ENCODE measurements at places on chromosomes 4 and X.
A peak's percentile ranks its signal among the peaks of the same experiment; 100 is the strongest.

DNA sequence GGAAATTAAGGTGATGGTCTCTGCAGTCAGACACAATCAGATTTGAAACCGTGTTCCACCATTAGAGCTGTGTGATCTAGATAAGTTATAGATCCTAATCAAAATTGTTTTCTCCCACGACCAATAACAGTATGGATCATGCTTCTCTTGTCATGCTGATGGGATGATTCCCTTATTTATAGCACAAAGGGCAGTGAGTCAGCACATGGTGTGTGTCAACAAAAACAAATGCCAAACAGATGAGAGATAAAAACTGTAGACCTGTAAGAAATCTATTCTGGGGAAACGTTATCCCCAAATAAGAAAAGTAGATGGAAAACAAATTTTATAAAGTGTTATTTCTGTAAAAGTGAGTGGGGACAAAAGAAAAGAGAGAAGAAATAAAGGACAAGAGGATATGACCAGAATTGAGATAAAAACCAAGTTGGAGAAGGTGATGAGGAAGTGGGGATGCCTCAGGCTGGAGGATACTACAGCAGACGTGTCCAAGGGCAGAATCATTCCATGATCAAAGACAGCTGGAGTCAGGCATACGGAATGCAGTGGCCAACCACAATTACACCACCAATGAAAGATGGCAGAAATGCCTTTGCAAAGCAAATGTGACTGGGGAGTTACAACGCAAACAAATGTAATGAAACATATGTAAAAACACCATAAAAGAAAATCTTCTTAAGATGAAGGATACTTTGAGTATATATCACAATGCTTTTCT lies 377.8 kb upstream of the PRKX start:
- no peak for DNase-seq

DNA sequence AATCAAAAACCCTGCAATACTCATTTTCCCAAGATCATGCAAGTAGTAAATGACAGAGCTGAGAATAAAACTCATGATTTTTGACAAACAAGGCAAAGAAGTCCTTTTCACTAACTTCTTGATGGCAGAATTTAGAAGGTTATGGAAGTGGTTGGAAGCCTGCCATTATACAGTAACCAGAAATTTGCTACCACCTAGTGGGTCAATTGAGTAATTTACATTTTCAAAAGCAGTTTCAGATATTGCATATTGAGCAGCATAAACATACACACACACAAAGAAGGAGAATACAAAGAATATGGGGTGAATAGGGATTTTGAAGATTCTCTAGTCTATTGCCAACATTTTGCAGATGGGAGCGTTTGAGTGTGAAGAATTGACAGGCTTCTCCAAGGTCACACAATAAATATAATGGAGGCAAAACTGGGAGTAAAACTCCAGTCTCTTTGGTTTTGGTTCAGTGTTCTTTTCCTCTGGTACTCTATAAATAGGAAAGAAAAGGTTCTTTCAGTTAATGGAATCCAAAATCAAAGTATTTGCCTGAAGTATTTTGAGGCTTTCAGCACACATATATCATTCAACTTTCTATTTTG lies 70.2 kb downstream of the GC start:
- DNase-seq, result peak; percentile 13

DNA sequence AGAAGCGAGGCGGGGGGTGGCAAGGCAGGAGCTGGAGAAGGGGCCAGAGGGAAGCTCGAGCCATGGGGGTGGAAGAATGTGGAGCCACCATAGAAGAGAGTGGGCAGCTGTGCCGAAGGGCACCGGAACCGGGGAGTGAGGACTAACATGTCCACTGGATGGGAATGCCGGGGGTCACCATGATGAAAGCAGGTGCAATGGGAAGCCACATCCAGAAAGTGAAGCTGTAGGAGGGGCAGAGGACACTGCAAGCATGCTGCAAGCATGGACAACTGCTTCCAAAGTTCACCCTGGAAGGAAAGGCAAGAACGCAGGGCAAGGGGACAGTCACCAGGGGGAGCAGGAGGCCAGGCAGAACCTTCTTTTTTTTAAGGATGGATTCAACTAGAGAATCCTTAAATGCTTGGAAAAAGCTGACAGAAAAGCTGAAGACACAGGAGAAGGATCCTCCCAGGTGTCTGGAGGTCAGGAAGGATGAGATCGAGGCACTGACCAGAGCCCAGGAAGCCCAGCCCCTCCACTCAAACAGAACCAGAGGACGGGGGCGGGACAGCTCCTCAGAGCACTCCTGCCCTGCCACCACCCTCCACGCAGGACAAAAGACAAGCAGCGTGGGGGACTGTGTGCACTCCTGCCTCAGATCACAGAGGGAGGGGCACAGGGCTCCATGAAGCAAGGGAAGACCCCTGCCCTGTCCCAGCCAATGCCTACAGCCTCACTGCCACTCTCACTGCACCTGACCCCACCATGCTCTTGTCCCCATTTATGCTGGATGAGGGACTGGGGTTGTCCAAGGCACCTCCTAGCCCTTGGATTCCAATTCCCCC lies 169.2 kb downstream of the AFAP1 start:
- DNase-seq, result no peak

GRCh38 chr4:142129931-142130330 lies 493.5 kb downstream of the IL15 start:
- DNase-seq, result no peak

DNA sequence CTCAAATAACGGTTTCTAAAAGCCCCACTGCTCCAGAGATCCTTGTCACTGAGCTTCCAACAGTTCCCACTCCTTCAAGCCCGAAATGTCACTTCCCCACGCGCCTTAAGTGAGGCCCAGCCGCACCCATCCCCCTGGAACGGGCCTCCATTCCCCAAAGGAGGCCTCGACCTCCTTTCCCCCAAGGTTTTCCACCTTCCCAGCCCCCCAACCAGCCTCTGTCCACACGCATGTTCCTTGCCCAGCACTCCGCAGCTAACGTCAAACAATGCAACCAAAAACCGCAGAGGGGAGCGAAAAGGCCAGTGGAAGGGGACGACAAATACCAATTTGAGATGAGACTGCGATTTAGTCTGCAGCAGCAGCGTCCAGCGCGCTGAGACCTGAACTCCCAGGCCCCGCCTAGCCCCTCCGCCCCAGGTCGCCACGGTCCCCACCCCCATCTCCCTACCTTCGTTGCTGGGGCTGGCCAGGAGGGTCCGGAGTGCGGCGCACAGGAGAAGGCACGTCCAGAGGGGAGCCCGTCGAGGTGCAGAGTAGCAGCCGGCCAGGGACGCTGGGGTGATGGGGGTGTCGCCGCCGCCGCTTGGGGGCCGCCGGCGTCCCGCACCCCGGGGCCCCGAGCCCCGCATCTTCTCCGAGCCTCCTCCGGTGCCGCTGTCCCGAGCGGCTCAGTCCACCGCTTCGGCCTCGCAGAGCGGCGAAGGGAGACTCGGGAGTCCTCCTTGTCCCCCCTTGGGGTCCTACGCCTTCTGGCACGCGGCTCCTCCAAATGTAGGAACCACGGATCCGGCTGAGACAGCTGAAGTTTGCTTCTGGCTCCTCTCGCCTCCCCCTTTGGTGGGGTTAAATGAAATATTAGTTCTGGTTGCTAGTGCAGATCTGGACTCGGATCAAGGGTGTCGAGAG lies 924 bp downstream of the EPHA5 start:
- no peak for DNase-seq

DNA sequence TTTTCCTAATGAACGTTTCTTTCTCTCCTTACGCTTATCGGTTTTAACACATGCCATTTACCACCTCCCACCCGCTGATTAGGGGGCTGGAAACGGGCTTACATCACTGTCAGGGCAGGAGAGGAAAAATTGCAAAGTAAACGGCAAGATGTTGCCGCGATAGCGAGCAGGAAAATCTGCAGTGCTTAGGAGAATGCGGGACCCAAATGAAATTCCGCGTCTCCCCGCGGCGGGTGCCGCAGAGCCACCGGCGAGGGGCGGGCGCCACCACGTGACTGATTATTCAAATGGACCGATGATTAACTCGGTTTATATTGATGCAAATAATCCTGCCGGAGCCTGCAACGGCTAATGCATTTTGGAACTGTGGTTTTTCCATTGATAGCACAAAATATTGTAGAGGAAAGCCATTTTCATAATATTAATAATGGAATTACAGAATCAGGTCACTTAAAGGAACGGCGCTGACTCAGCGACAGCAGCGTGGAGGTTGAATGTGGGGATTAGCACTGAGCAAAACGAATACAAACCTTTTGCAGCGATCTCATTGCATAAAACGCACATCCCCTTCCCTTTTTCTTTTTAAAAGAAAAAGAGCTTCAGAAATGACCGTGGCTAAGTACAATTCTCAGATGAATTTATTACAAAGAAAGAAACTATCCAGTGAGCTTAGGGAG lies 224.2 kb downstream of the STIM2 start:
- DNase-seq, result peak; percentile 8

GRCh38 chrX:16658284-16658683 lies 8.3 kb downstream of the S100G start:
- no peak for DNase-seq

DNA sequence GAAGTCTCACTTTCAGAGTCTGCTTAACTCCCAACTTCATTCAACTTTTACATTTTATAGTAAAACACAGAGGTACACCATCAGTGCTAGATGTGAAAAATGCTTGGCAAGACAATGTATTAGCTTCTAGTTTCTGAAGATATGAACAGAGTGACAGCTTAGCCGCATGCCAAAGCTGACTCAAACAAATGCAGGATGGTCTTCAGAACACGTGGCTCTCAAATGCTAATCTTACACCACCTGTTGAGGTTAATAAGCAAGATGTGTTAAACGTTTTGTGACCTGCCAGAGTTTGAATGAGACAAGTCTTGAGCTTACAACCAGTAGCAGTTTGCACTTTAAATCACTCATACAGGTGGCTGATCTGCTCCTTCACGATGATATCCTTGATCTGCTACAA lies 18.9 kb upstream of the GPM6B start:
- DNase-seq, result no peak

GRCh38 chrX:8980756-8981155 lies 53.2 kb downstream of the FAM9B start:
- no peak for DNase-seq

DNA sequence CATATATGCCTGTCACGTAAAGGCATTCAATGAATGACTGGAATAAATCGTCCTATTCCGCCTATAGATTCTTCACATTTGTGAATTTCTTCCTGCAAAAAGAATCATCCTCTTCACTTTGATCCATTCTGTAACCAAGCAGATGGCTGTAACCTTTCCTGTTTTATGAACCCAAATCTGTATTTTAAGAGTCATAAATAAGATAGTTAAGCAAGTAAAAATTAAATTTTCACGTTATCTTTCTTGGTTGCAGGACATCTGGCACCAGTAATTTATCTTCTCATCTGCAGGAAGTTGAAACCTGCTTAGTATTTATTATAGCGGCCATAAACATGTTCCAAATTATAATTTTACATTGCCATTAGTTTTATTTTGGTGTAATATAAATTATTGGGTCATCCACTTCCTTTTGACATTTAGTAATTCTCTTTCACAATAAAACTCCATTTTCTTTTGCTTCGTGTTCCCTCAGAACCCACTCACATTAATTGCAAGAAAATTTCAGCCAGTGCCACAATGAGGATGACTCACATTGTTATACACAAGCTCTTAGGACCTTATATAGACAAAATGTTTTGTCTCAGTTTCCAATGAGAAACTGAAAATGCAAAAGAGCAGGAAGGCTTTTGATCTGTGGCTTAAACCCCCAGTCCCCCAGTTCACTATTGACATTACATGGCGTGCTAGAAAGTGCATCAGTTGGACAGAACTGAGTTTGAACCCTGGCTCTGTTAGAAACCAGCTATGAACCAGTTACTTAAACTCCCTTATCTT lies 51.1 kb downstream of the TMEM156 start:
- DNase-seq, result peak; percentile 80

DNA sequence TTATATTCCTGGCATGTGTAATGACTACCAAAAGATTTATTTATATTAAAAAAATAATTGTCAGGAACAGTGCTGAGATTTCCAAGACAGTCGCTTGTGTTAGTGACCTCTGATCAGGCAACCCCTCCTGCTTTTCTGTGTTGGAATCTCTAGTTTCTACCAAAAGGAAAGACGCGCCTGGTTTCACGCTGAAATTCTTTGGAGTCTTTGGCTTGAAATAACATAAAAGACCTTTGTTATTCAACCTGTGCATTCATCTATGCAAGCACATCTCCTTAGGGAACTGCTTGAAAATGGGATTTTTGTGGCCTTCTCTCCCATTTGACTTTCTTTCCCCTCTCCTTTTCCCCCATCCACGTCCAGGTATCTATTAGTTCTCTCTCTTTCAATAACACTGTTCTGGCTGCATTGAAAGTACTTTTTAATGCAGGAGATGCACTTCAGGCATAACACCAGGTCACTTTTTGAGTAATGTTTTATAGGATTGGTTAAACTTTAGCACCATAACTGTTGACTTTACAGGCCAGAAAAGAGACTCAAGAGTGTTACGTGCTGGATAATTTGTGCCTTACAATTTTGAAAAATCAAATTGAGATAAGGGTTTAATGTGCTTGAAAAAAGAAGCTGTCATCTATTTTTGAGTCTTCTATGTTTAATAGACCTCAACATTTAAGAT lies 172.7 kb downstream of the GPAT3 start:
- DNase-seq, result no peak

DNA sequence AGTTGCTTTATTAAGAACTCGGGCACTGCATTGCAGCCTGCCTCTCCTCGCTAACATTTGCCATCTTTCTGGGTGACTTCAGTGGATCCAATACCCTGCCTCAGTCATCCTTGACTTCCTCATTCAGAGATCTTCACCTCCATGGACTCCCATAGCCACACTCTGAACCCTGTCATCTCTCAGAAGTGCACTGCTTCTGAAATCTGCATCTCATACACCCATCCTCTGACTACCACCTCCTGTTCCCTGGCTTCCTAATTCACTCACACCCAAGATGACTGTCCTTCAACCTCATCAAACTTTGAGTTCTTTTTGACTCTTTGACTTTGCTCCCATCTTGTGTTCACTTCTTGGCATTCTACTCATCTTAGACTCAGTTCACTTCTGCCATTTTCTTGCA lies 25.3 kb upstream of the CYBB start:
- peak; percentile 43 for DNase-seq

- peak; percentile 64 for DNase-seq
These were observed 146.2 kb upstream of the SH3RF1 start for GRCh38 chr4:169416997-169417396.

All from activated CD4-positive, alpha-beta T cell treated with anti-CD3 and anti-CD28 coated beads, Interleukin-10, Interleukin-2, amounts not matched to agents 100 ng/mL and 50 ng/mL, durations not matched to agents 16 hours and 8 hours (primary cell).